ENCODE measurements at places on chromosomes 11 and 22.

GRCh38 chr11:12200279-12200990 lies 90.0 kb downstream of the MICAL2 start:
- peaks cover 81% of the 10 kb centered on the region for H3K36me3 ChIP-seq
- H3K27me3 ChIP-seq: no peaks in the 10 kb centered on the region
- H3K4me1 ChIP-seq: peaks cover 75% of the 10 kb centered on the region
- DNase-seq: no peak
- peak overlapping the region; percentile 98 for H3K27ac ChIP-seq

DNA sequence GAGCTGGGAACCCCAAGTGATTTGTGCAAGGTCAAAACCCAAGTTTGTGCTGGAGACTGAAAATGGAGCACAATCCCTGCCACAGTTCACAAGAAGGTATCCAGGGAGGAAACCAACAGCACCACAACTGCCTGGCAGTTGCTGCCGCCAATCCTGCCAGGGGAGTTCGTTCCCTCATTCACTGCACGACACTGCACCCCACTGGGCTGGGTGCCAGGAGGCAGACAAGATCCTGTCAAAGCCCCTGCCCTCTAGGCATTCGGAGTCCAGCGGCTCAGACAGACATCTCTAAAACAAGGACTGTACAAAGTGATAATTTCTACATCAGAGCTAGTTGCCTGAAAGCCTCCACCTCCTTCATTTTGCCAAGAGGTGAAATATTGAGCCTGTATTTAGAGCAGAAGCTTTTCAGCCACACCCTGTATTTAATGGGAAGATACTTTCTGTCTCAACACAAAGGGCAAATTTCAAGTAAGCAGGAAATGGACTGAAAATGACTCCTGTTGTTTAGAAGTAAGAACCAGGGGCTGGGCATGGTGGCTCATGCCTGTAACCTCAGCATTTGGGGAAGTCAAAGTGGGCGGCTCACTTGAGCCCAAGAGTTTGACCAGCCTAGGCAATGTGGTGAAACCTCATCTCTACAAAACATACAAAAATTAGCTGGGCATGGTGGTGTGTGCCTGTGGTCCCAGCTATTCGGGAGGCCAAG lies 277.4 kb upstream of the NARS2 start:
- no peak overlapping the region for H3K4me3 ChIP-seq
- H3K27ac ChIP-seq: no peak overlapping the region
- H3K36me3 ChIP-seq: no peaks in the 10 kb centered on the region
- peaks cover 6% of the 10 kb centered on the region for H3K27me3 ChIP-seq

DNA sequence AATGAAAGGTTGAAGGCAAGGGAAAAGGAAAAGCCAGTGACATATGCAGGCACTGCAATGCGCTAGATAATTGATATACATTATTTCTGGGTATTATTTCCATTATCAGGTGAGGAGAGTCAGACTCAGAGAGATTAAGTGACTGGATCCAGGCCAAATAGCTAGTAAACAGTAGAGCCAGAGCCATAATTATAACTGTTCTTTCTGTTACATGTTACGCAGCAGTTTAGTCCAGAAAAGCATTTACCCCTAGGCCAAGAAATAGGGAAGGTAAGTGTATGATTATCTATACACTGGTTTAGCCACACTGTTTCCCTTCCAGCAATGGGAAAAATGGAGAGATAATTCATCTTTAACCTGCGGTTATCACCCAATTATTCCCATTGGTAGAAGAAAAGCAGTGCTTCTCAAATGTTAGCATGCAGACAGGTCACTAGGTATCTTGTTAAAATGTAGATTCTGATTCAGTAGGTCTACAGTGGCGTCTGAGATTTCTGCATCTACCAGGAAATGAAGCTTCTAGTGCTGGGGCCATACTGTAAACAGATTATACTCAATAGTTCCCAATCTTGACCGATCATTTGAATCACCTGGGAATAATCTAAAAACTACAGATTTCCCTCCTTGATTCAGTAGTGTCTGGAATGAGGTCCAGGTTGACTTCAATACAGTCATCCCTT lies 69.4 kb downstream of the RBFOX2 start:
- DNase-seq: no peak
- H3K36me3 ChIP-seq: no peaks in the 10 kb centered on the region
- H3K4me3 ChIP-seq: no peak overlapping the region
- no peak overlapping the region for H3K27ac ChIP-seq

- no peaks in the 10 kb centered on the region for H3K36me3 ChIP-seq
- no peak for DNase-seq
- H3K4me3 ChIP-seq: no peak overlapping the region
- H3K4me1 ChIP-seq: no peaks in the 10 kb centered on the region
- peaks cover 46% of the 10 kb centered on the region for H3K27me3 ChIP-seq
These were observed 48.3 kb upstream of the JAM3 start for GRCh38 chr11:134020598-134020997.

- peaks cover 15% of the 10 kb centered on the region for H3K4me1 ChIP-seq
- no peak for DNase-seq
- H3K4me3 ChIP-seq: peak overlapping the region; percentile 86
These were observed 999 bp upstream of the CCDC83 start for GRCh38 chr11:85854212-85854556.

DNA sequence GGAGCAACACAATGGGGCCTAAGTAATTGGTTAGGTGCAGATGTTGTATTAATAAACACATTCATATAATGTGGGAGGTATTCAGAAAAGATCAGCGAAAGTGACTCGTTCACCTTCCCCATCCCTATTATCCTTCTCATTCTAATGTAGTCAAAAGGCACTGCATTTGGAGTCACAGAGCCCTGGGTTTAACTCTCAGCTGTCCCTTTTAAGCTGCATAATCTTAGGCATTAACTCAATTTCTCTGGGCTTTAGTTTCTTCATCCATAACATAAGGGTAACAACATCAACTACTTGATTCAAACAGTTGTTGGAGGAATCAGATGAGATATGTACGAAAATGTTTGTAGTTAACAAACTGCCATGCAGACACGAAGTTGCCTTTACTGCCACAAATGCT lies 187.6 kb upstream of the PITPNB start:
- H3K4me3 ChIP-seq: no peak overlapping the region
- H3K36me3 ChIP-seq: no peaks in the 10 kb centered on the region
- H3K27ac ChIP-seq: no peak overlapping the region

Measured in activated CD4-positive, alpha-beta memory T cell treated with anti-CD3 and anti-CD28 coated beads, Interleukin-2, amount 10 ng/mL, durations not matched to agents 7 days and 5 days (primary cell).